ENCODE measurements at places on chromosomes 16 and 17. TPM values are rescaled to one million over a fixed set of nuclear protein-coding genes. Genes with fewer than 3 reads are reported as not detected.

DNA sequence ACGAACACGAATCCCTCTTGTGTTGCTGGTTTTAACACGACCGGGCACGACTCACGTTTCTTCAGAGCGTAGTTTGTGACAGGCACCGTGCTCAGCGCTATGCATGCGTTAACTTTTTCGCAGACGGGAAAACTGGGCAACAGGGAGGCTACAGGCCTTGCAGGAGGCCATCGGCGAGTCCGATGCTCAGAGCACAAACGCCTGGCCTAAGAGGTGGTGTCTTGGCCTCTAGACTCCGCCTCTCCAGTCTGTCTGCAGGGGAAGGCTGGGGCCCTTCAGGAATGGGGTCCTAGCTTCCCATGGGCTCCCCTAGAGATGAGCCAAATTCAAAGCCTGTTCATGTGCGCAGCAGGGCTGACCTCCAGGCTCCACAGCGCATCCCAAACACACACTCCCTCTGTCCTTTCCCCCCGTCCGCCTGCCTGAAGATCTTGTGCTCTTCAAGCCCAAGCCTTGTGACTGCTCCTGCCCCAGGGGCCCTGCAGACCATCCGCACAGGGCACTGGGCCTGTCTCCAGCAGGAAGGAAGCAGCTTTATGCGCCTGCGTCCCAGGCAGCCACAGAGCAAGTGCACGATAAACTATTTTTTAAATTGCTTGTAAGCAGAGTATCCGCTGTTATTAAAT lies 3.1 kb downstream of the CLCN7 start:
- peaks cover 40% of the 10 kb centered on the region for H3K4me1 ChIP-seq
- no peaks in the 10 kb centered on the region for H3K36me3 ChIP-seq
- peak overlapping the region; percentile 36 for H3K27ac ChIP-seq

Gene DRC3
- total RNA-seq, result 3.3 TPM

DNA sequence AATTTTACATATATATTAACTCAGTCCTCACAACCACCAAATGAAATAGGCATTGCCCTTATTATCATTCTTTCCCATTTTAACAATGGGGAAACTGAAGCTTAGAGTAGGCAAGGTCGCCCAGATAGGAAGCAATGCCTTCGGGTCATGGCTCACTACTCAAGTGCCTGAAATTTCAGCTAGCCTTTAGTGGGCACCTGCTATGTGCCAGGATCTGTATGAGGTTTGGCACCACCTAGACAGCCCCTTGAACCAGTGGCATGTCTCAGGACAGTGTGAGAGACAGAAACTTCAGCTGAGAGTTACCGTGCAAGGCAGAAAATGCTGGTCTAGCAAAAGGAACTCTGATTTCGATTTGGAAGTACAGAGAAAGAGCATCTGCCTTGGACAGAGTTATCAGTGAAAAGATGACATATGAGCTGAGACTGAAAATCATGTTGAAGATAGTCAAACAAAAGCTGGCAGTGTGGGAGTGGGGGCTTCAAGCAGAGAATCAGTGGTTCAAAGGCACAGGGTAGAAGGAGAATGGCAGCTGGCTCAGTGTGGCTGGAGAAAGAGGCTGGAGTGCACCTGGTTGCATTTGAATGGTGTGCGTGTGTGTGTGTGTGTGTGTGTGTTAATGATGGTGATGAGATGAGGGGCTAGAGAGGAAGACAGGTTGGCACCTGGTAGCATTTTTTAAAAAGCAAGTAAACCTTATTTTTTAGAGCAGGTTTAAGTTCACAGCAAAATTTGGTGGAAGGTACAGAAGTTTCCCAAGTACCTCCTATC lies 29.1 kb downstream of the CDH13 start:
- no peak for DNase-seq
- no peak overlapping the region for H3K4me3 ChIP-seq
- no peak overlapping the region for H3K27ac ChIP-seq
- peaks cover 3% of the 10 kb centered on the region for H3K4me1 ChIP-seq
- H3K27me3 ChIP-seq, result no peaks in the 10 kb centered on the region

Gene EVI2B
- total RNA-seq, result 87.9 TPM

- H3K4me1 ChIP-seq, result no peaks in the 10 kb centered on the region
- no peak for DNase-seq
- H3K27ac ChIP-seq, result no peak overlapping the region
- H3K27me3 ChIP-seq, result peaks cover 51% of the 10 kb centered on the region
- H3K36me3 ChIP-seq, result no peaks in the 10 kb centered on the region
These were observed 1.4 kb upstream of the RNF222 start for GRCh38 chr17:8398980-8399379.

Gene CPHXL
- total RNA-seq, result not detected

DNA sequence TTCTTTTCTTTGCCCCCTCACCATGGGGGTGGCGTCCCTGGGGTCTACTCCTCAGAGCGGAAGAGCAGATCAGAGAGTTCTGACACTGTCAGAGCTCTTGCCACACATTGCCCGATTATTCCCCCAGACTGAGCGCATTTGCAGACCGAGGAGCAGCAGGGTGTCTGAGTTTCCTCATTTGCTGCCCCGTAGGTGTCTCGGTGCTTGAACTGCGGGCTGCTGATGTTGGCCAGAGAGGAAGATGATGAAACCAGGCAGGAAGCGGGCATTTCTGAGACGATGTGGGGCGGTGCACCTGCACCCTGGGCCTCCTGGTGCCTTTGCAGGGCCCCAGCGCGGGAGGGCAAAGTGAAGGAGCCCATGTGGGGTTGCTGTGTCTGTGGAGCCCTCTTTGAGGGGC lies 55.2 kb downstream of the ARSG start:
- no peak overlapping the region for H3K4me3 ChIP-seq
- peak overlapping the region; percentile 47 for H3K27ac ChIP-seq
- peaks cover 11% of the 10 kb centered on the region for H3K4me1 ChIP-seq
- H3K36me3 ChIP-seq, result no peaks in the 10 kb centered on the region

DNA sequence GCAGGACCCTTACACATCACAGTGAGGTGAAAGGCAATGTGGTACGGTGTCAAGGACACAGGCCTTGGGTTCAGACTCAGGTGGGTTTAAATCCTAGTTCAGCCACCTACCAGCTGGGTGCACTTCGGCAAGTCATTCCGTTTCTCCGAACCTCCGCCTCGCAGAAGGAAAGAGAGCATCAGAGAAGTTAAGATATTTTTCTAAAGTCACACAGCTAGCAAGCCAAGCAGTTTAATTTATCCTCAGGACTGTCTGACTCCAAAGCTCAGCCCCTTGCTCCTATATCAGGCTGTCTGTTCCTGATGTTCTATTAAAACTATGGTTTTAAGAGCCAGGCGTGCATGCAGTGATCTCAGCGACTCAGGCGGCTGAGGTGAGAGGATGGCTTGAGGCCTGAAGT lies 65.1 kb downstream of the GP2 start:
- DNase-seq, result no peak
- H3K4me3 ChIP-seq, result no peak overlapping the region
- no peak overlapping the region for H3K27ac ChIP-seq

DNA sequence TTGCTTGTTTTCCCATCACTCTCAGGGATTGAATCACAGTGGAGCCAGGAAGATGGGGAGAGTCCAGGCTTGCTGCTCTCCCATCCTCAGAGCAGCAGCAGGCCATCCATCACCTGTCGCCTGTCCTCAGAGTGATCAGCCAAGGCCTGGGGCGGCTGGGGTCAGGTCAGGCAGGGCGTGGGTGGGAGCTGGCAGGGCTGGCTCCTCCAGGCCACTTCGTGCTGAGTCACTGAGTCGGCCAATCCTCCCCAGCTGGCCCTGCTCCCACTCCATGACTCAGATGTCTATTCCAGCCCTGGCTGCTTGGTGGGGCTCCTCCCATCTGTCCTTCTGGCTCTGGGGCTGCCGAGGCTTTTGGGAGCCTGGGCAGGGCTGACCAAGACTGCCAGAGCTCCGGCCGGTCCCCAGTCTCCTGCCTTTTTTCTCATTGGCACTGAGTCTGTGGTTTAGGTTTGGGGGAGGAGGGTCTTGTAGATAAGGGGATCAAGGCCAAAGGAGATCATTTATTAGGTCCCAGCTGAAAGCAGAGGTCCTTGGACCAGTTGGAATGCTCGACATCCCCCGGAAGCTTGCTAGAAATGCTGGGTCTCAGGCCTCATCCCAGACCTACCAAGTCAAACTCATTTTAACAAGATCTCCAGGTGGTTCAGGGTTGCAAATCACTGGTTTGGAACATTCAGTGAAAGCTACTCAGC lies 72.7 kb downstream of the ABCC1 start:
- H3K27ac ChIP-seq, result peak overlapping the region; percentile 14
- DNase-seq, result peak; percentile 92
- no peaks in the 10 kb centered on the region for H3K27me3 ChIP-seq

DNA sequence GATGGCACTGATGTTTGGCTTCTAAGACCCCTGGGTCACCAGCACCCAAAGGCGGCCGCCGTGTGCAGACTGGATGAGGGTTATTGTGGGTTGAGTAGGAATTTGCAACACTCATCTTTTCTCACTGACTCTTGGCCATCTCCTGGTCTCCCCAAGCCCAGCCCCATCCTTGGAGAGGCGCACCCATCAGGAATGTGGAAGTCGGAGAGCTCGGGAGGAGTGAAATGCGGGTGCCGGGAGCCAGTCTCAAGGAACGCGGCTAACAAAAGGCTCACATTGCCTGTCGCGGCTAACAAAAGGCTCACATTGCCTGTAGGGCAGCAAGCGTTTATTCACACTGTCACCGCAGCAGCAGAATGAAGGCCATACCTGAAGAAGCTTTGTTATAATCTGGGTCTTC lies 248.6 kb downstream of the FOXL1 start:
- no peaks in the 10 kb centered on the region for H3K36me3 ChIP-seq
- H3K4me1 ChIP-seq, result no peaks in the 10 kb centered on the region
- H3K4me3 ChIP-seq, result no peak overlapping the region
- H3K27ac ChIP-seq, result no peak overlapping the region

DNA sequence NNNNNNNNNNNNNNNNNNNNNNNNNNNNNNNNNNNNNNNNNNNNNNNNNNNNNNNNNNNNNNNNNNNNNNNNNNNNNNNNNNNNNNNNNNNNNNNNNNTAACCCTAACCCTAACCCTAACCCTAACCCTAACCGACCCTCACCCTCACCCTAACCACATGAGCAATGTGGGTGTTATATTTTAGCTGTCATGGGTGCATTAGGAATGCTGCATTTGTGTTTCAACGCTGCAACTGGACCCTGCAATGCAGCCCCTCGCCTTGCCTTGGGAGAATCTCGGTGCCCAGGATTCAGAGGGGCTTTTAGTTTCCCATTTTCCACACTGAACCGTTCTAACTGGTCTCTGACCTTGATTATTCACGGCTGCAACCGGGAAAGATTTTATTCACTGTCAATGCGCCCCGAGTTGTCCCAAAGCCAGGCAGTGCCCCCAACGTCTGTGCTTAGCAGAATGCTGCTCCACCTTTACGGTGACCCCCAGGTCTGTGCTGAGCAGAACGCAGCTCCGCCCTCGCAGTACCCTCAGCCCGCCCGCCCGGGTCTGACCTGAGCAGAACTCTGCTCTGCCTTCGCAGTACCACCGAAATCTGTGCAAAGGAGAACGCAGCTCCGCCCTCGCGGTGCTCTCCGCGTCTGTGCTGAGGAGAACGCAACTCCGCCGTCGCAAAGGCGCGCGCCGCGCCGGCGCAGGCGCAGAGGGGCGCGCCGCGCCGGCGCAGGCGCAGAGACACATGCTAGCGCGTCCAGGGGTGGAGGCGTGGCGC lies 43.3 kb downstream of the POLR3K start:
- no peak for DNase-seq
- no peaks in the 10 kb centered on the region for H3K36me3 ChIP-seq
- no peaks in the 10 kb centered on the region for H3K4me1 ChIP-seq
- no peak overlapping the region for H3K4me3 ChIP-seq

- no peaks in the 10 kb centered on the region for H3K36me3 ChIP-seq
- H3K4me3 ChIP-seq, result no peak overlapping the region
- DNase-seq, result peak; percentile 85
- H3K27ac ChIP-seq, result peak overlapping the region; percentile 67
- H3K4me1 ChIP-seq, result peaks cover 45% of the 10 kb centered on the region
These were observed 5.6 kb upstream of the CIITA start for GRCh38 chr16:10871157-10871991.

DNA sequence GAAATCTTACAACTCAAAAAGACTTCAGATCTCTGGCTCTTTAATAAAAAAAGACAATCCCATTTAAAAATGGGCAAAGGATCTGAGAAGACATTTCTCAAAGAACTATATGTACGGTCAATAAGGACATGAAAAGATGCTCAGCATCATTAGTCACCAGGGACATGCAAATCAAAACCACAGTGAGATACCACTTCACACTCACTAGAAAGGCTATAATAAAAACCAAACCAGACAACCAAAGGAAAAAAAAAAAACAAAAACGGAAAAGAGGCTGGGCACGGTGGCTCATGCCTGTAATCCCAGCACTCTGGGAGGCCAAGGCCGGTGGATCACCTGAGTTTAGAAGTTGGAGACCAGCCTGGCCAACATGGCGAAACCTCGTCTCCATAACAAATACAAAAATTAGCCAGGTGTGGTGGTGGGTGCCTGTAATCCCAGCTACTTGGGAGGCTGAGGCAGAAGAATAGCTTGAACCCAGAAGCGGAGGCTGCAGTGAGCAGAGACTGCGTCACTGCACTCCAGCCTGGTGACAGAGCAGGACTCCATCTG lies 1.7 kb upstream of the NPIPB7 start:
- H3K27ac ChIP-seq, result no peak overlapping the region
- no peaks in the 10 kb centered on the region for H3K4me1 ChIP-seq
- peaks cover 59% of the 10 kb centered on the region for H3K36me3 ChIP-seq
- no peak overlapping the region for H3K4me3 ChIP-seq

Gene CFAP52
- not detected for total RNA-seq

DNA sequence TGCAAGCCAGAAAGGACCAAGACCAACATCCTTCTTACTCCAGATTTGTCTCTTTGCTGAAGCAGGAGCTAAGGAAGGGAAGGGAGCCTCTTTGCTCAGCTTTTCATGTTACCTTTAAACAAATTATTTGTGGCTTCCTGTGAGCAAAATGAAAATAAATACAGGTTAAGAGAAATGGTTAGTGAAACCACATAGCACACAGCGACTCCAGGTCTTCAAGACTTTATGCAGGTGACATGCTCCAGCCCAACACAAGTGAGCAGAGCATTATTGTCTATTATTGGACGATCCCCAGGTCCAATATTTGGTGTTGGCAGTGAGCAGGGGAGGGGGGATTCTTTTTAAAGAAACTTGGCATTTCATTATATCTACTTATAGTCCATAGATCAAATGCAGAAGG lies 53.3 kb downstream of the SALL1 start:
- no peak overlapping the region for H3K27ac ChIP-seq
- peaks cover 7% of the 10 kb centered on the region for H3K27me3 ChIP-seq
- no peaks in the 10 kb centered on the region for H3K4me1 ChIP-seq
- H3K36me3 ChIP-seq, result no peaks in the 10 kb centered on the region
- DNase-seq, result no peak
- H3K4me3 ChIP-seq, result no peak overlapping the region

DNA sequence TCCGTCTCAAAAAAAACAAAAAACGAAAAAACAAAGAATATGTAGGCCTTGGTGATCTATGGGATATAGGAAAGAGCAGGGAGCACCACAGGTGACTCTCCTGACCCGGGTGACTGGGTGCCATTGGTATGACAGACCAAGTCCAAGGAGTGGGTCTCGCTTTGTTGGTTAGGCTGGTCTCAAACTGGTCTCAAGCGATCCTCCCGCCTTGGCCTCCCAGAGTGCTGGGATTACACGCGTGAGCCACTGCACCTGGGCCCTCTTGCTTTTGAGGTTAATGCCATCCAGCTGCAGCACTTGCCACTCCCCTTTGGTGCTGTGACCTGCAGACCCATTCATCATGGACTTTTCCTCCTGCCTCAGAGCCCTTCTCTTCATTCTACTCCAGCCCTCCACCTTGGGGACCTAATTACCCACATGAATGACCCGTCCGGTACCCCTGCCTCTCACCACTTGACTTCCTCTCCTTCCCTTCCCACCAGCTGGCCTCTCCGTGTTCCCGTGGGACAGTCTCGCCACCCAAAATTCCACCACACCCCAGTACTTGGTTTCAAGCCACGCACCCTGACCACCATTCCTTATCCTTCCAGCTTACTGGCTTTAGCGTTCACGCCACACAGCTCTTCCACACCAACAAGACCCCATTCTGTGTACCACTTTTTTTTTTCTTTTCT lies 3.2 kb upstream of the UBE2G1 start:
- H3K4me3 ChIP-seq, result no peak overlapping the region
- no peak for DNase-seq
- peaks cover 7% of the 10 kb centered on the region for H3K4me1 ChIP-seq
- H3K27ac ChIP-seq, result no peak overlapping the region
